CD4-positive, alpha-beta T cell treated with Interleukin-6 for 4 hours (primary cell): ENCODE measurements at places on chromosomes 7 and 10.
A peak's percentile ranks its signal among the peaks of the same experiment; 100 is the strongest.

DNA sequence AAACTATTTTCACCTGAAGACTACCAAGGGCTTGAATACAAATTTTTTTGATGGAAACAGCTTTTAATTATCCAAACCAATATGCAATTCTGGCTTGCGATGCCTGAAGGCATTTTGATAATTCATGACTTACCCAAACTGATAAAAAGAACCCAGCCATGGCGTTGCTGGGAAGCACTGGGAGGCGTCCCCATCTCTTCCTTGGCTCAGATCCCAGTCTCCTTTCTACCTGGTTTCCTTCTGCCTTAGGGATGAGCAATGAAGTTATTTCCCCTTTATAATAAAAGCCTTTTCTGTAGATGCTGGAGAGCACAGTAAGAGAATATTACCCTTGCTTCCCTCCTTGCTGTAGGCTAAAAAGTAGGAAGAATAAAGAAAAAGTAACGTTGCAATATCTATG, 129.1 kb upstream of the ANK3 start:
- no peak for DNase-seq

DNA sequence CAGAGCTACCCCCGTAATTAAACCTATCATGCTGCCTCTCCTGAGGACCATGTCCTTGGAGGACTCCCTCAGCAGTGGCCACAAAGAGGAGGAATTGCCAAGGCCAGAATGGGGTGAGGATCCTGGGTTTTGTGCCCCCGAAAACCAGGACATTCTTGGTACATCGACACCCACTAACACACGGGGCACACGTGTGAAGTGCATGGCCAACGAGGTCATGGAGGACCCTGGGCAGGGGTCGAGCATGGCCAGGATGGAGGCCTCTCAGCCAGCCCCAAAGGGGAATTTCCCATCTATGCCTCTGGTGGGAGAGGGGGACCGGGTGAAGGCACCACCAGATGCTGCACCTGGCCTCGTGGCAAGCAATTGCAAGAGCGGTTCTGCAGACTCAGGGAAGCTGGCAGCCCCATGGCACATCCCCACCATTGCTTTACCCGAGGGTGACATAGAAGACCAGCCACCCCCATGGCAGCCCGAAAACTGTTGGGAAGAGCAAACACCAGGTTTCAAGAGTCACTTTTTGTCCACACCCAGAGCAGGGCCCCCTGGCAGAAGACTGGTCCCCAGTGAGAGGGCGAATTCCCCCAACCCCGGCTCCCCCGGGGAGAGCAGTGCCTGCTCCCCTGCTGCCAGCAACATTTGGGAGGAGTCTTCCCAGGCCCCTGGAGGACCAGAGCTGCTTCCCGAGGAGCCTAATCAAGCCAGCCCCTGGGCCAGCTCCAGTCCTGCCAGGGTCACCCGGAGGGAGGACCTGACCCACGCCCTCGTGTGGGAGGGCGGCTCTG, 26.4 kb downstream of the C10orf71 start:
- no peak for DNase-seq

DNA sequence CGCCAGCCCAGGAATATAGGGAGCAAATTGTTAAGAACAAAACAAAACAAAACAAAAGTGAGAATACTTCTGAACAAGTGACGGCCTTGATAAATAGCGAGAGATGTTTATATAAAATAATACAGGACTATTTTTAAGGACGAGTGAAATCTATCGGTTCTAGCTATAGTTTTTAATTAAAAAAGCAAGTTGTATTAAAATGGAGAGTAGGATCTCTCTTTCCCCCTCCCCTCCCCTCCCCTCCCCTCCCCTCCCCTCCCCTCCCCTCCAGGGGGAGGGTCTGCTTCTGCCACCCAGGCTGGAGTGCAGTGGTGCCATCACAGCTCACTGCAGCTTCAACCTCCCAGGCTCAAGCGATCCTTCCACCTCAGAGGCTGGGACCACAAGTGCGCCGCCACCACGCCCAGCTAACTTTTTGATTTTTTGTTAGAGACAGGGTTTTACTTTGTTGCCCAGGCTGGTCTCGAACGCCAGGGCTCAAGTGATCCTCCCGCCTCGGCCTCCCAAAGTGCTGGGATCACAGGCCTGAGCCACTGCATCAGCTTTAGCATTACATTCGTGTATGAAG, 440 bp upstream of the TCAF1 start:
- DNase-seq, result no peak

GRCh38 chr10:1504940-1505339, 232.4 kb downstream of the ADARB2 start:
- DNase-seq, result no peak

- DNase-seq, result no peak
Observed at GRCh38 chr7:99128076-99128950, 15.6 kb downstream of the SMURF1 start.

- DNase-seq, result no peak
Observed at GRCh38 chr7:155680124-155680523, 35.7 kb downstream of the RBM33 start.

- DNase-seq, result no peak
Observed at GRCh38 chr10:93701866-93702209, 554 bp downstream of the FRA10AC1 start.

DNA sequence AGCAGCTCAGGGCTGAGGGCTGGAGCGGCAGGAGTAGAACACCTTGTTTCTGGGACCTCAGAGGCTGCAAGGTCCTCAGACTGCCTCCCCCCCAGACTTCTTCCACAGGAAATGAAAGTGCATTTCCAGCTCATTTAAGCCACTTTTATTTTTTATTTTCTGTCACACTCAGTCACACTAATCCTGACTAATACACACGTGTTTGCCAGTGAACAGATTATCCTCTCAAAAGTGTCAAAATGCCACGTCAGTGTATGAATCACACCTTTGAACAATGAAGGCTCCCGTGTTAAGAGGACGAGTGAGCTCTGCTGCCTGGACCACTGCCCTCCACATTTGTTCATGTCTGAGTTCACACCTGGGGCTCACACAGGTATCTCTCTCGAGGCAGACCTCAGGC, 488.5 kb downstream of the DNAJB6 start:
- DNase-seq, result peak; percentile 12

DNA sequence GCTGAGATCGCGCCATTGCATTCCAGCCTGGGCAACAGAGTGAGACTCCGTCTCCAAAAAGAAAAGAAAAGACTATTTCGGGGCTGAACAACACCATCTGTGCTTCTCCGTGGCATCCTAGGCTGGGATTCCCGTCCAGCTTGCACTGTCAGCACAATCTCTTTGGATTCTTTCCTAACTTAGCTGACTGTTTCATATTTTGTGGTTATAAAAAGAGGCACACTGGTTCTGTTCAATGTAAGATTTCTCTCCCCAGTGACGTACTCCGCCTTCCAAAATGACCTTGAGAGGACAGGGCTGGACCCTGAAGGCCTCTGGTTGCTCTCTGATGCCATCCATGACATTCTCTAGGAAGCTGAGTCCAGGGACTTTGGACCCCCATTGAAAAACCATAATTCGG, 8.8 kb downstream of the ZNHIT1 start:
- DNase-seq, result no peak

GRCh38 chr10:119447823-119448546, 94.5 kb downstream of the RGS10 start:
- no peak for DNase-seq

- DNase-seq, result peak; percentile 33
Observed at GRCh38 chr7:4681218-4681851, 760 bp upstream of the FOXK1 start.

GRCh38 chr7:48087349-48087748, 1.7 kb upstream of the UPP1 start:
- no peak for DNase-seq

GRCh38 chr10:63896992-63897391, 375.8 kb downstream of the REEP3 start:
- DNase-seq, result no peak

DNA sequence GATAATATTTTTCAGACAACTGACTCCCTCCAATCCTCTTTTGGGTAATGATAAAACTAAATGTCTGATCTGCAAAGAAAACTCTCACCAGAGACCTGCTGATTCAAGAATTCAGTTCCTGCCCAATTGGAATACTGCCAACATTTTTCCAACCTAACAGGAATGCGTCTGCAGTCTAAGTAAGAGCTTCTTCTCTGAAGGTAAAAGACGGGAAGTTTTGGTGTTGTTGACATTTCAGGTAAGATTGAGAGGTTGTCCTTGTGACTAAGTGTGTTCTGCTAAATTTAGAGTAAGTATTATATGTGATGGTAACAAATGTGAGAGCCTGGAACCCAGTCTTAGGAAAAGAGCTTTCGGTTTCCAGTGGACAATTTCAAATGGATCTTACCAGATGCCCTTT, 17.6 kb downstream of the IFIT5 start:
- DNase-seq, result no peak

GRCh38 chr7:100493476-100494264, 9.9 kb downstream of the NYAP1 start:
- peak; percentile 81 for DNase-seq

DNA sequence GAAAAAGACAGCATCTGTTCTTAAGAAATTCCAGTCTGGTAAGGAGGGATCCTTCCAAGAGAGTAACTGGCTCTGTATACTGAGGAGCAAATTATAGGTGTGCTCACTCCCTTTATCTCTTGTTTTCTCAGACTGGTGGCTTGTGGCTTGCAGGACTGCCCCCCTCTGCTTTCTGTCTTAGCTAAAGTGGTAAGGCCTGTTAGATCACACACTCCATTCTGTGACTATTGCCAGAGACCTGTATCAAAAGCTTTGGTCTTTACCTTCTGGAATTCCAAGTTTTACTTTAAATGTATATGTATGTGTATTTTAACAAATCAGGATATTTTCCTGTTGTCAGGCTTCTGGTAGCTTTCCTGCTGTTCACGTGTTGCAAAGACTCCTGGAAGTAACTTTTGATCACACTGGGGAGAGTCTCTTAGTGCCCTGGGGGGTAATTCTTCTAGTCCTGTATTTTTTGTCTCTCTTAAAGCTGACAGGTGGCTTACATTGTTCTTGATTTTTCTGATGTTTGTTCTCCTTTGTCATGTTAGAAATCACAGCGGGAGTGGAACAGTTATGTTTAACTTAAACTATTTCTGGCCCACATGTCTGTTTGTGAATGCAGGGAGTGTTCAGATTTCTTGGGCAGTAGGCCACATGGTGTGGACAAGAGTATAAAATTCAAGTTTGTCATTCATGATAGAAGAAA, 99.0 kb downstream of the PLPP4 start:
- no peak for DNase-seq

DNA sequence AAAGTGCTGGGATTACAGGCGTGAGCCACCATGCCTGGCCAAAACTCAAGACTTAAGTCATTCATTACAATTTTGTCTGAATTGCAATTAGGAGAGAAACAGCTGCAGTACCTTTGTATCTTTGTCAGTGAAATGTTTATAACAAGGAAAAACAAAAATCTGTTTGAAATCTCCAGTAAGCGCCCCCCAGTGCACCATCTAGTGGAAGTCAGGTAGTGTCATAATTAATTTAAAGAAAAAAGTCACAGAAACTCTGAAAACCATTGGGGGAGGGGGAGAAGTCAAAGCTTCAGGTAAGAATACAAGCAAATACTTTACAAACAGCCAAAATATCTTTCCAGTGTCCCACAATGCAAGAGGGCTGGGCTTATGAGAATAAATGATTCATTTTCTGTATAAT, 2.8 kb downstream of the MPP7 start:
- DNase-seq, result peak; percentile 52

GRCh38 chr7:132609222-132609621, 33.0 kb upstream of the PLXNA4 start:
- DNase-seq, result no peak

GRCh38 chr7:143387156-143387975, 6.2 kb downstream of the ZYX start:
- DNase-seq, result no peak

GRCh38 chr10:47095211-47095610, 184.0 kb downstream of the PTPN20 start:
- no peak for DNase-seq

DNA sequence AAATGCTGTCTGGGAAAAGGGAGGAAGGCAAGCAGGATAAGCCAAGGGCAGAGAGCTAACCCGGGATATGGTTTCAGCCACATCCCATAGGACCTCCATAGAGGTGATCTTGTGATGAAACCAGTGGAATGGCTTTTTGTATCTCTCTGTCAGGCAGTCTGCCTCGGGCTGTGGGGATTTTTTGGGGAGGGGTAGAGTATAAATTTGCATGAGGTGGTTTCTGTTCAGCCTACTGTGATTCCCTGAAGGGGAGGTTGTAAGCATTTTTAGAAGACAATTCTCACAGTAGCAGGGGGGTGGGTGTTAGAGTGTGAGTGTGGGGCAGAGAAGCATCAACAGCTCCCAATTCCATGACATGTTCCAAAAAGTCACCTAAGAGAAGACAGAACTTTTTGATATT, 11.8 kb downstream of the OR9A2 start:
- DNase-seq, result no peak

- no peak for DNase-seq
Observed at GRCh38 chr7:93835702-93836101, 54.9 kb downstream of the TFPI2 start.

- DNase-seq, result no peak
Observed at GRCh38 chr10:50618624-50619023, 5.1 kb downstream of the SGMS1 start.

DNA sequence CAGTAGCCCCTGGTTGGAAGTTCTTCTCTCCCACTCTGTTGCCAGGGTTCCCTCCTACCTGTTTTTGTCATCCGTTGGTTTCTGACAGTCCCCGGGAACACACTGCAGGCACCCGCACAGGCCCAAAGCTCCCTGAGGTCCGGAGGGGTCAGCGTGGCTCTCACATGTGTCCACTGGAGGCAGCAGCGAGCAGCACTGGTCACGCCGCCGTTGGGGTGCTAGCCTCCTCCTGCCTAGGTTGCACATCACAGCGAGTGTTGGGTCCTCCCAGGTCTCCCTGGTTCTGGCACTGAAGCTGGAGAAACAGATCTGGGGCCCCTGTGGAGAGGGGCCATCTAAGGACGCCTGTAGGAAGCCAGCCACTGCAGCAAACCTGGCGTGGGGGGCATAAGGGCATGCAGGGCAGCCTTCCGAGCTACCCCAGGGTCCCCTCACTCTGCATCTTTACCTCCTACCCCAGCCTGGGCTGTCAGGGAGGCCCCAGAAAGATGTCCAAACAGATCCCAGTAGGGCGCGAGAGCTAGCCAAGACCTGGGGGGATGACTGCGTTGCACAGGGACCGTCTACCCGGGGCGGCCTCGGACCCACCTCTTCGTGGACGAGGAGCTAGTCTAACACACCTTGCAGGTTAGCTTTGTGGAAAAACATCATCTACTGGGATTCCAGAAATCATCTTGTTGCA, 28.9 kb downstream of the LRRC27 start:
- peak; percentile 39 for DNase-seq

DNA sequence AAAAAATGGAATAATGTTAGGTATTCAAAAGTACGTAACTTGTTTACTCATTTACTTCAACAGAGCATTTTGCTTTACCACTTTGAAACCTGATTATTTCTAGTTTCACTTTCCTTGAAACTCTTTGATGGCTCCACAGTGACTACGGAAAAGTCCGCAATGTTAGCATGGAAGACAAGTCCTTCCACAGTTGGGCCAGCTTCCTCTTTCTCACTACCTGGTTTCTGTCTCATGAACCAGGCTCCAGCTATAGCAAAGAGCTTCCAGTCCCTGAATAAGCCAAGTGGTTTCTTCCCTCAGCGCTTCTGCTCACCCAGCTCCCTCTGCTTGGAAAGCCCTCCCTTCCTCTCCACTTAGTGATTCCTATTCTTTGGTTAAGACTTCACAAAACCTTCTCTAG, 44.8 kb upstream of the SLC16A12 start:
- no peak for DNase-seq
